ENCODE measurements at places on chromosomes 5 and 9. TPM values are rescaled to one million over a fixed set of nuclear protein-coding genes. Genes with fewer than 3 reads are reported as not detected.
A peak's percentile ranks its signal among the peaks of the same experiment; 100 is the strongest.

GRCh38 chr5:16596581-16596940 lies 20.2 kb downstream of the RETREG1 start:
- DNase-seq = no peak

PIP5KL1 gene
- 0.22 TPM for polyA plus RNA-seq

- DNase-seq = no peak
Measured at GRCh38 chr5:173032730-173033129, 23.4 kb upstream of the CREBRF start.

FOXI1 gene
- not detected for polyA plus RNA-seq

DCTN3 gene
- polyA plus RNA-seq = 51.3 TPM

DNA sequence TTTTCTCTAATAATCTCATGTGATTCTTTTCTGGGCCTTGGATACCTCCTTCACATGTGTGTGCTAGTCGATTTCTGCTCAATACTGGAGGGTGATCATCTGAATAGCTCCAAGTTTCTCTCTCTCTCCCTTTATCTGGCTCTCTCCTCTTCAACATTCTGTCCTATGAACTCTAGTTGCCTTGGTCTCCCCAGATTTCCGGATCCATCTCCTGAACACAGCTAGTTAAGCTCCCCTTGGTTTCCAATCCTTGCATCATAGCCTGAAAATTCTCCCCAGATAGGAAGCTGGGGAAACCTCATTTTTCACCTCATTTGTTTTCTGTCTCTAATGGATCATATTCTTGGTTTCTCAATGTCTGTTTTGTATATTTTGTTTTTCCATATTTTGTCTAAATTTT lies 832.3 kb downstream of the MTRR start:
- DNase-seq = no peak

- no peak for DNase-seq
Measured at GRCh38 chr5:115424030-115424429, 120.5 kb downstream of the FEM1C start.

GRCh38 chr9:126694206-126695081 lies 80.7 kb downstream of the LMX1B start:
- no peak for DNase-seq

- no peak for DNase-seq
Measured at GRCh38 chr5:149257889-149258705, 13.6 kb upstream of the AFAP1L1 start.

DNA sequence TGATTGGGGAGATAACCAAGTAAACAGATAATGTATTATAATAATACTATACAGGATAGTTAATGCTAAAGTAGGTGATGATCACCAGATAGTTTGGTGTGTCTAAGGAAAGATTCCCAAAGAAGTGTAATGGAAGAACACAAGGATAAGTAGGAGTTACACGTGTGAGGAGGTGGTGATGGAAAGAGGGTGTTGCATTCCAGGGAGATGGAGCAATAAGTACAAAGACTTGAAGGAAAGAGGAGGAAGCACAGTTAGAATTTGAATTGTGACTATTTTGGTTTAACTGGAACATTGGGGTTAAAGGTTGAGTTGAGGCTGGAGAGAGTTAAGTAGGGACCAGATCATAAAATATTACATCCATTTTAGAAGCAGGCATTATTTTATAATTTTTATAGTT lies 76.9 kb downstream of the IPO11 start:
- no peak for DNase-seq

DNA sequence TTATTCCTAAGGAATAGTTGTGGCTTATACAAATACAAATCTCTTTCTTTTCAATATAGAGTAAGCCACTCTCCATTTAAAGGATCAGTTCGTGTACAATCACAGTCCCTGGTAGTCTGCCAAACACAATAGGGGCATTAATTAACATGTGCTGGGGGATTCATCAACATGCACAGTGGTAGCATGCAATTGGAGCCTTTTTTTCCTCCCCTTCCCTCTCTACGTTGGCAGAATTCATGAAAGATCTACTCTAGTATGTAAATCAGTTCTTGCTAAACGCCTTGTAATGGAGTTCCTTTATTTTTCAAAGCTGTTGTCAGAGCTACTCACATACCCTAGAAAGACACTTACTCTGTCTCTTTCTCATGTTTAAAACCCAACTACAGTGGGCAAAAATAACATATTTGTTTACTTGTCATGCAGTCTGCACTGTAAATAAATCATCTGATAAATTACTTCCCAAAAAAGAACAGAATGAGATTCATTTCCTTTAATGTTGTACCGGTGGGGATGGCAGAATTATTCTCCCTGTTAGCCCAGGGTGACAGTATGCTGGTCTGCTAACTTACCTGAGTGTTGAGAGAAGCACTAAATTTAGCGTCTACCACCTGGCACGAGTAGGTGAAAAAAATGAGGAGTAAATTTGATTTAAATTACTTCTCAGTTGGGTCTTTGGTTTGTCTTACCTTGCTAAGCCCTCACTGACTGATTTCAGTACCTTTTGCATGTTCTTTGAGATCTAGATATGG lies 341.5 kb upstream of the CCNH start:
- no peak for DNase-seq

- peak; percentile 53 for DNase-seq
Measured at GRCh38 chr9:99296291-99296951, 74.3 kb downstream of the SEC61B start.

DNA sequence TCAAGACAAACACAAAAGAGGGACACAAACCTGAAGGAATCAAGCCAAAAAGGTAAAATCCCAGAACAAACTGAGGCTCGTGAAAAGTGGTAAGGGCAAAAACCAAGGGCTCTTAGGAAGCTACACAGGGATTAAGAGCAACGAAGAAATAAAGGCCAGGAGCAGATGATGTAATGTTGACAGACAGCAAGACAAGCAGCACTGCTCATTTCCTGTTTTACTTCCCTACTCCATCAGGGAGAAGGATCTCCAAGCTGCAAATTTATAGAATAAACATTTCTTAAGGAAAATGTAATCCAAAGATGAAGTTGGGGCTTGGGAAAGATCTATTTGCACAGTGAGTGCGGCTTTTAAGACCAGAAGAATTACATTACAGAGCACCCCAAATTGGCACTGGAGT lies 182.3 kb upstream of the MAP1B start:
- DNase-seq = no peak

DNA sequence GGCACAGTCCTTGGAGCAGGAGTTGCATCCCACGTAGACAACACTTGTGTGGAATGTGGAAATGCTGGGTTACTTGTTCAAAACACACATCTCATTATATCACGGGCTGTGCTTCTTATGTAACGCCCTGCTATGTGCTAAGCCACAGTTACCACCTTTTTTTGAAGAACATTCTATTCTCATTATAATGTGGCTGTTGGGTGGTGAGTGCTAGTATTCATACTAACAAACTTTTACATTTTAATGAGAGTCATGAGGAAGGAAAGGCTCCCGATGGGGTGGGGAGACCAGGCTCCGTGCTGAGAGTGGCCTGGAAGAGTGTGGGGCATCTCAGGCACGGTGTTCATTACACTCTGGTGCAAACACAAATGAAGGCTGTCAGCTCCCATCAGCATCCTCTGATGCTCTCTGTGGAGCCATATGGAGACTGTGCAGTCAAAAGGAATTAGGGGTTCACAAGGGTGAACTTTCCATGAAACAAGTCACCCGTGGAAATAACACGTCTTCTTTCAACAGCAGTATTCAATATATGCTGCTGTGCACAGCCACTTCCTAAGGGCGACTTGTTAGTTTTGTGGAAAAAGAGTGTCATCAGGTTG lies 153.1 kb upstream of the RAPGEF1 start:
- DNase-seq = no peak

DNA sequence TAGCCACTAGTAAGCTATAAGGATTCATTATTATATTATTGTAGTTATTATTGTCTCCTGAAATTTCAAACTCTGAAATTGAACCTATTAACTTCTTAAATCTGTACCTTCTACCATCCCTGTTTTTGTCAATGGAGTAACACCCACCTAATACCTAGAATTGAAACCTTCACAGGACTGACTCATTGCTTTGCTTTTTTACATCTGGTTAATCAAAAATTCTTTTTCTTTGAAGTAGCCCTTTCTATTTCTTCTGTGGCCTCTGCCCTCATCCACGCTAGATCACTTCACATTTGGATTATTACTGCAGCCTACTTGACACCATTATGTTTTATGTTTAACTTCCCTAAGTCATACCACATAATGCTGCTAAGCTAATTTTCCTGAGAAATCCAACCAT lies 35.6 kb downstream of the RBM27 start:
- no peak for DNase-seq

SPACA9 gene
- polyA plus RNA-seq = 16.6 TPM

PRRX2 gene
- 0.15 TPM for polyA plus RNA-seq

DNA sequence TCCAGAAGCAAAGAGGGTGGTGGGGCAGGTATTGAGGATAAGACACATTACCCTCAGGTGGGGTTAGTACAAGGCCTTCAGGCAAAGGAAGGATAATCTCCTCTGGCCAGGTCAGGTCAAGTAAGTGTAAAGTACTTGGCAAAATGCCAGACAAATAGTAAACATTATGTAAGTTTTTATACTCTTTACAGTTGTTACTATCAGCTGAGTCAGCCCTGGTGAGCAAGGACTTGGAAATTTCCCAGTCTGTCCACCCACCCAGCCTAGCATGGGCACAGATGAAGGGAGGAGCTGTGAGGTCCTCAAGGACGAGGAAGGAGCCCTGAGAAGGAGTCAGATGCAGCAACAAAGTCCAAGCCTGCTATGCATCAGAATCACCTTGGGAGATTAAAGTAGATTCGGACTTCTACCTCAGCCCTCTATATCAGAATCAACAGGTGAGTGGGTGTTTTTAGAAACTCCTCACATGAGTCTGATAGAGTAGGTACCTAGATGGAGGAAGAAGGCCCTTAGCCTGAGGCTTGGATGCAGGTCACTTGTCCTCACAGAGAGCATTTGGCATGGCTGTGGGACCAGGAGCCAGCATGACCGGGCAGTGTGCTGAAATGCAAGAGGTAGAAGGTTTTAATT lies 50.2 kb upstream of the BARX1 start:
- no peak for DNase-seq

GRCh38 chr9:88933607-88934379 lies 57.5 kb upstream of the S1PR3 start:
- DNase-seq = no peak

DNA sequence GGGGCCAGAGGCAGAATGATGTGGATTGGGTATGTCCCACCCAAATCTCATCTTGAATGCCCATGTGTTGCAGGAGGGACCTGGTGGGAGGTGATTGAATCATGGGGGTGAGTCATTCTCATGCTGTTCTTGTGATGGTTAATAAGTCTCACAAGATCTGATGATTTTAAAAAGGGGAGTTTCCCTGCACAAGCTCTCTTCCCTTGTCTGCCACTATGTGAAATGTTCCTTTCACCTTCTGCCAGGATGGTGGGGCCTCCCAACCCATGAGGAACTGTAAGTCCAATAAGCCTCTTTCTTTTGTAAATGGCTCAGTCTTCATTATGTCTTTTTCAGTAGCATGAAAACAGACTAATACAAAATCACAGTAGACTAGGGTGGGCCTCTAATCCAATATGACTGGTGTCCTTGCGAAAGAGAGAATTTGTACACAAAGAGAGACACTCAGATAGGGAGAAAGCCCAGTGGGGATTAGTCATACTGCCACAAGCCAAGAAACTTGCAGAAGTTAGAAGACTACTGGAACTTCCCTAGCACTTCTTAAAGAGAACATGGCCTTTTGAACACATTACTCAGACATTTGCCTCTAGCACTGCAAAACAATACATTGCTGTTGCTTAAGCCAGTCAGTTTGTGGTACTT lies 68.4 kb downstream of the ANXA1 start:
- no peak for DNase-seq

- DNase-seq = no peak
Measured at GRCh38 chr5:82176115-82176814, 101.9 kb downstream of the RPS23 start.

DNA sequence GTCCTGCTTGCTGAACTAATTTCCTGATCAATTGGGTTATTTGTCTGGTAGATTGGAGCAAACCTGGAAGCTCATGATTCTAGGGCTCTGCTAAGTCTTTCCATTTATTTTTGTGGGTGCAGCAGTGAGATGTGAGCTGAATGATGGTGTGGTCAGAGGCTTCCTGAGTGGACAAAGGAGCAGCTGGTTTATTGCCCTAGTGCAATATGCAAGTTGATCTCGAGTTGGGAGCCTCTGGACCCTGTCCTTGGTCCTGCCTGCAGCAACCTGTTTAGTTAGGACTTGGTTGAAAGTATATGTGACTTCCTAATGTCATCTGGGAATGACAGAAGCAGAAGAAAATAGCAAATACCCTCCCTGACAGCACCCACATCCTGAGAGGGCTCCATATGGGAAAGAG lies 4.2 kb upstream of the UNC5A start:
- DNase-seq = no peak

RBM27 gene
- polyA plus RNA-seq = 16.7 TPM

GRCh38 chr9:14585730-14586473 lies 107.3 kb downstream of the ZDHHC21 start:
- DNase-seq = no peak

DNA sequence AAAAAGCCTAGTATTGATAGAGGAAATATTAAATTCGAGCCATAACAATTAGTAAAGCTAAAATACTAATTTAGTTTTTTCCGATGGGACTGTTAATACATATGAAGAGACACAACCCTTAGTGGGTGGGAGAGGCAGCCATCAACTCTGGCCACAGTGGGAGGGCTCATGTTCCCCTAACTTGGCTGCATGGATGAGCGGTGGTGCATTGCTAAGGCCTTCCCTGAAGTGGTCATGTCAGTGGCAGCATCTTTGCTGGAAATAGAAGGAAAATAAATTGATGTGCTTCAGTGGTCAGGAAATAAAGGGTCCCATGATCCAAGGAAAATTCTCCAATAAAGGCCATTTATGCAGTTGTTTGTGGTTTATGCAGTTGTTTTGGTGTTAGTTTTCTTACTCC lies 33.9 kb upstream of the F2RL2 start:
- DNase-seq = no peak

- DNase-seq = no peak
Measured at GRCh38 chr5:58087123-58087522, 372.8 kb downstream of the PLK2 start.

GRCh38 chr5:65299861-65300260 lies 181.9 kb downstream of the ADAMTS6 start:
- no peak for DNase-seq

DNA sequence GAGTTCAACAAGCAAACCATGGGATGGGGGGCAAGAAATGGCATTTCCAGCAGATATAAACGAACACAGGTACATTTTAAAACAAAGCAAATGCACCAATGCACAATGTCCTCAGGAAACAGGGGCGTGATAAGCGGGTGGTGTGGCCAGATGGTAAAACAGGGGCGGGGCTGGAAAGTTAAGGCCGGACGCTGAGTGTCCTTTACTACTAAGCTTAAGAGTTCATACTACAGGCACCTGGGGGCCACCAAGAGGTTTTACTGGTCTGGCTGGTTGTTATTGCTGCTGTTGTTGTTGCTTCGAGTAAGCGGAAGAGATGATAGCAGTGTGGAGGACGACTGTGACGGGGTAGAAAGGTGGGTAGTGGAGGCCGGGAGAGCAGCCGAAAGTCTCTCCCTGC lies 99.8 kb downstream of the ATPSCKMT start:
- DNase-seq = no peak

DNA sequence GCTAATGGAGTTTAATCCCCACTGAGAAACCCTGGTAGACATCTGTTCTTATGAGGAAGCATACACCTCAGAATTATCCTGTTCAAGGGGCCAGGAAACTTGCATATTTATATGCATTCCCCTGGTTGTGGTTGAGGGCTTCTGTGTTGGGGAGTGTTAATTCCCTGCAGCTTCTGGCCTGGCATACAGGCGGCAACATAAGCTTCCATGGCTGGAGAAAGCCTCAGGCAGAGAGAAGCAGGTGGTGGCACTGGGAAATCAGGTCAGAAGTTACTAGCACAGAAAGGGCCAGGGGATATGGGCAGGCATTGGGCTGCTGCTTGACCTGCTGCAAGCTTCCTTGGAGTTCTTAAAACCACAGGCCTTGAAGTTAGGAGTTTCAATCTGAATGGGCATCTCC lies 166.1 kb upstream of the SEMA6A start:
- no peak for DNase-seq
